ENCODE measurements at places on chromosomes 1 and 21.

DNA sequence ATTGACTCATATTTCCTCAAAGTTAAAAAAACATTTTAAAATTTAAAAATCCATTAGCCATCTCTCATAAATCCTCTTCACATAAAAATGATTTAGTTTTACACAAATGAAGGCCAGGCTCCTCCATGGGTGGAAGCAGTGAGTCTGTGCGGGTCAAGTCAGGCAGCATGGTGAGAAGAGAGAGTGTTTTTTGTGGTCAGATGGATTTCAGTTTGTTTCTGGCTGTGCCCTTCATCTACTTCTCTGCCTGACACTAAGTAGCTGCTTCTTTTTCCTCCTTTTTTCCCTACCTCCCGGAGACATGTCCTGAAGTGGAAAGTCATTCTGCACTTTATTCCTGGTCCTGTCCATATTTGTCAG lies 10.3 kb downstream of the PLA2G4A start:
- no peak for DNase-seq

DNA sequence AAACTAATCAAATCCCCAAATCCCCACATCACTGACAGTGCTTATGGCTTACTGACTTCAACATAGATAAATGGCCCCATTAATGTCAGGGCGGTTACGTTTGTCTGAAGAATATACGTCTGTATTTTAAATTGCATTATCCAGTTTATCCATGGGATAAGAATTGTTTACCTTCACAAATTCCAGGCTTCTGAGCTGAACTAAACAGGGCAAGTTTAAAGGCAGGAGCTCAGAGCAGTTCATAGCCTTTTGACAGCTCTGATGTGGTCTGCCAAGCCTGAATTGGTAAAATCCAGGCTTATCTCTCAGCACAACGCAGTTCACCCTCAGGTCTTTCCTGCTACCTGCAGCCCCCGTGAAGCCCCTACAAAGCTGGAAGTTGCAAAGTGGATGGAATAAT lies 79.5 kb upstream of the GREM2 start:
- no peak for DNase-seq

DNA sequence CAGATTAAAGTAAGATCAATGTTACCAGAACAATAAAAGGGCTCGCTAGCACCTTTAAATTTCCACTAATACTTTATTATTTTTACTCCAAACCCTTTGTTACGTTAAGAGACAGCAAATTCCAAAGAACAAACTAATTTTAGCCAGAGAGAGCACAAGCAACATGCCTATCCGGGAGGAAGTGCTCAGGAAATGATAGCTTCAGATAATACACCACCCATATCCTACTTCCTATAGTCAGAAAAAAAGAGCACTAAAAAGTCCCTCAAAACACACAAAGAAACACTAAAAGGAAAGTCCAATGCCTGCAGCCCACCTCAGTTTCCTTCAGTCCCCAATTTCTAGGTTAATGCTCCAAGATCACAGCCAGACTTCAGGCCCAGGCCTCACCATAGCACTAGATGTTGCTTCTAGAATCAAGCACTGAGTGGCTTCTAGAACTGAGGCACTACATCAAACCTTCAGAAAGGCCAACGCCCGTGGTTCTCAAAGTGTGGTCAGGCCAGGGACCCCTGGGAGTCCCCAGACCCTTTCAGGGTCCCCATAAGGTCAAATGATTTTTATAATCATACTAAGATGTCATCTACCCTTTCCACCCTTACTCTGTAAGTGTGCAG lies 142.6 kb downstream of the PSMG1 start:
- no peak for DNase-seq

- DNase-seq, result no peak
Measured at GRCh38 chr1:34529935-34530859, 224.7 kb upstream of the GJB5 start.

- DNase-seq, result no peak
Measured at GRCh38 chr1:42852608-42852980, 6.2 kb downstream of the ZNF691 start.

- no peak for DNase-seq
Measured at GRCh38 chr1:228378873-228379460, 27.7 kb downstream of the TRIM11 start.

GRCh38 chr1:183417772-183418491 lies at the start of gene NMNAT2:
Gene NMNAT2, minus strand, starts transcription at chr1:183418380. Its CDS starts 113 bp downstream, at chr1:183418267.
- no peak for DNase-seq

DNA sequence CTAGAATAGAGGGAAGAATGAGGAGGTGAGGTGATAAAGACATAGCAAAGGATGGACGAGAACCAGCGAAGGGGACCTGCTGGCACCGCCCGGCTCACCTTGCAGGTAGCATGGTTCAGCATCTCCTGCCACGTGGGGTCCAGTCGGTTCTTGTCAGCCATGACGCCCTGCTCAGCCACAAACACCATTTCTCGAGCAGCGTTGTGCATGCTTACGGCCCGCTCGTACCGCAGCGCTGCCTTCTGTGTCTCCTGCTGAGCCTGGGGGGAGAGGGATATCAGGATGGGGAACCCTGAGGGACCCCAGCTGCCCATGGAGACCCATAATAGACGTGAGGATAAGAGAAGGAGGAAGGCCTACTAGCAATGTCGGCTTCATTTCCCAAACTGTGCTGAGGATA lies 11.4 kb downstream of the SH3BP5L start:
- DNase-seq, result peak; percentile 79

GRCh38 chr1:226108935-226109828 lies 46.7 kb downstream of the H3-3A start:
- no peak for DNase-seq

GRCh38 chr1:226643177-226643576 lies 94.6 kb downstream of the STUM start:
- no peak for DNase-seq

- no peak for DNase-seq
Measured at GRCh38 chr1:178451529-178451928, 45.2 kb downstream of the CLEC20A start.
